ENCODE measurements at places on chromosomes 5 and 9. TPM values are rescaled to one million over a fixed set of nuclear protein-coding genes. Genes with fewer than 3 reads are reported as not detected.
A peak's percentile ranks its signal among the peaks of the same experiment; 100 is the strongest.

ENTR1 gene
- 70.9 TPM for total RNA-seq

NKD2 gene
- 23.9 TPM for total RNA-seq

SLC46A2 gene
- total RNA-seq: not detected

PCDHA11 gene
- total RNA-seq: 10.0 TPM

DMRT3 gene
- 0.53 TPM for total RNA-seq

OR1Q1 gene
- not detected for total RNA-seq

DNA sequence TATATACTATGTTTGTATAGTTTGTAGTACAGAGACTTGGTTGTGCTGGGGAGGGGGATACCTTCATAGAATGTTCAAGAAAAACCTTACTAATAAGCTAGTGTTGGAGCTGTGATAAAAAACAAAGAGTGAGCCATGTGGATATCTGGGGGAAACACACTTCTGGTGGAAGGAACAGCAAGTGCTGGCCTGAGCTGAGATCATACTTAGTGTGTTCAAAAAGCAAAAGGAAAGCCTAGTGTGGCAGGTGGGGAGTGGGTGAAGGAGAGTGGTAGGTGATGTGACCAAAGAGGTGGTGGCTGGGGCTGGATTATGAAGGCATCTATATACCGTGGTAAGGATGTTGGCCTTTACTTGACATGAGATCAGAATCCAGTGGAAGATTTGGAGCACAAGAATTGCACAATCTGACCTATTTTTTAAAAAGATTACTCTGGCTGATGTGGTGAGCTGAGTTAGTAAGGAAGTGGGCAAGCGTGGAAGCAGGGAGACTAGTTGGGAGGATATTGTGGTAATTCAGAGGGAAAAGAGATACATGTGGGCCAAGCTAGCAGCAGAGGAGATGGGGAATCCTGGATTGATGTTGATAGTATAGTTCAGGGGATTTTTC is 26.6 kb downstream of the PALM2AKAP2 start:
- no peak for DNase-seq

DNA sequence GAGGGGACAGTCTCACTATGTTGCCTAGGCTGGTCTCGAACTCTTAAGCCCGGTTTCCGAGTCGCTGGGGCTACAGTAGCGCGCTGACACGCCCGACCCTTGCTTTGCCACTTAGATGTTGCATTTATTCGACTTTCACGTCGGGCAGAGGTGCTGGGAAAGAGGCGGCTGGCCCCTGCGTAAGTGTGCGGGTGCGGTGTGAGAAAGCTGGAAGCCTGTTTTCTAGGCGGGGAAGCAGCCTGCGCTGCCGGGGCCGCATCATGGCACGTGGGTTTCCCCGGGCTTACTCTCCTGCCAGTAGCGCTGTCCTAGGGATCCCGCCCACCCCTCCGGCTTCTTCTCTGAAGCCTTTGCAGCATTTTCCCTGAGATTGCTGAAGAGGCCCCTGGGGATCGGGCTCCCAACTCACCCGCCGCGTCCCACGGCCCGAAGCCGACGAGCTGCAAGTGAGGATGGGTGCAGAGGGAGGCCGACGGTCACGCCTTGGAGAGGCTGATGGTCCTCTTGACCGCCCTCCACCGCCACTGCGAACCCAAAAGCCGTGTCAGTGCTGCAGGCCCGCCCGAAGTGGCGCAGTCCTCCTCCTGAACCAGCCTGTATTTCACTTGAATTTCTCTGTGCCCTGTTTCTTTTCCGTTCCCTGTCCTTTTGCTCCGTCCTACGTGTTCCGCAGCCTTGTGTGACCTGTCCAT is 5.8 kb upstream of the TRIM41 start:
- DNase-seq: peak; percentile 21

DNA sequence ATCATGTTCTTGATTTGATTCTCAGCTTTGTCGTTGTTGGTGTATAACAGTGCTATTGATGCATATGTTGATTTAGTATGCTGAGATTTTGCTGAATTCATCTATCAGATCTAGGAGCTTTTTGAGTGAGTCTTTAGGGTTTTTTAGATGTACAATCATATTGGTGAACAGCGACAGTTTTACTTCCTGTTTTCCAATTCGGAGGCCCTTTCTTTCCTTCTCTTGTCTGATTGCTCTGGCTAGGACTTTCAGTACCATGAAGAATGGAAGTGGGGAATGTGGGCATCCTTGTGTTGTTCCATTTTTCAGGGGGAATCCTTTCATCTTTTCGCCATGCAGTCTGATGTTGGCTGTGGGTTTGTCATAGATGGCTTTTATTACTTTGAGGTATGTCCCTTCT is 100.4 kb downstream of the SGCD start:
- no peak for DNase-seq

DNA sequence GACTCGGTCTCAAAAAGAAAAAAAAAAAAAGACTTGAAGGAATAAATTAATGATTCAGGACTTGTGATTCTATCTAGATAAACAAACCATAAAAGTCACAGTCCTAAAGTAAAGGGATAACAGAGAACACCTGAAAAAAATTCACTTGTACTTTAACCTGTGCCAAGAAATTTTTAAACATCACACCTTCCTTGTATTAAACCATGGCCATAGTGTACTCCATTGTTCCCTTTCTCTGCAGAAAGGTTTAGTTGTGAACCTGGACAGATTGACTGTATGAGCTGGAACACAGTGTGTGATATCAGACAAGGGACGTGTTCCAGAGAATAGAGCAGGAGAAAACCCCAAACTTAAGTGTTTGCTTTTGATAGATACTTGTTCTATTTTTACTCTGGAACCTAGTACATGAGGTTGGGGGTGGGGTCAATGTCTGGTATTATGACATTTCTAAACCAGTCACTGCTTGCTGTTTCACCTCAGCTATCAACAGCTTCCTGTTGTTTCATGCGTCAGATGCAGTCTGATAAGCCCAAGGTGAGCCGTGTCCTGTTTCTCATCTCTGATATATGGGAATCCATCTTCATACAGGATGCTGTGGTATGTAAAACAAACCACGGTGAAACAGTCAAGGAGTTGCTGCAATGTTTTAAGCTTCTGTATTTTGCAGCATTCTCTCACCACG is 62.5 kb upstream of the ITGA1 start:
- no peak for DNase-seq

- no peak for DNase-seq
Observed at GRCh38 chr5:157143127-157143971, 684 bp upstream of the MED7 start.

DNA sequence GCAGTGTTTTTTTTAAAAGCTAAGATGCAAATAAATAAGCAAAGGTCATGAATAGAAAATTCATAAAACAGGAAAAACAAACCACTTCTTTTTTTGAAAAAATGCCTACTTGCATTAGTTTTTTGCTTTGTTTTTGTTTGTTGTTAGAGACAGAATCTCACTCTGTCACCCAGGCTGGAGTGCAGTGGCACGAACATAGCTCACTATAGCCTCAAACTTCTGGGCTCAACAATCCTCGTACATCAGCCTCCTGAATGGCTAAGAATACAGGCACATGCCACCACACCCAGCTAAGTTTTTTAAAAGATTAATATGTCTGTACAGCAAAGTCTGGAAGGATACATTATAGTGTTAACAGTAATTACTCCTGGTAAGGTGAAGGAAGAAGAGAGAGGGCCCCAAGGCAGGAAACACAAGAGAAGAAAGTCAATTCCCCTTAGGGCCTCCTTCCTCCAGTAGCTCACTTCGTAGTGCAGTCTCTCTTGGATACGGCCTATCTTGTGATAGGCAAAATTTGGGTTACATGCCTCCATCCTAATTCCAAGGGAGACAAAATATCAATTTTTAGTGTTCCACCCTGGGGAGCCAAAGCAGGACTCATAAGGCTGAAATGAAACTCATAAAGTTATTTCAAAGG is 15.3 kb downstream of the FAM169A start:
- no peak for DNase-seq

- no peak for DNase-seq
Observed at GRCh38 chr9:5430912-5431311, 6.8 kb downstream of the PLGRKT start.

DNA sequence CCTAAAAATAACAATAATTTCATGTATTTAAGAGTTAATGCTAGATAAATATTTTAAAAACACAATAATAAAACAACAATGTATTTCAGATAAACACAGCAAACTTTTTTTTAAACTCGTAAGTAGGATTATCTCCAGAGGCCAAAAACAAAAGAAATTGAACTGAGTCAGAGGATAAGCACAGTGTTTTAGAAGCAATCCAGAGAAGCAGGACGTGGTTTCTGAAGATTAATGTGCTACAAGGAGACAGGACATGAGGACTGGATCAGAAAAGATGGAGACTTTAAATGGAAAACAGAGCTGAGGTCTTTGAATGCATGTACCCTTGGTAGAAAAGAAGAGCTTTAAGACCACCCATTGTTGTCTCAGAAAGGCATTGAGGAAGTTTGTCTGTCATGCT is 491.2 kb upstream of the TLE4 start:
- DNase-seq: no peak

- DNase-seq: peak; percentile 29
Observed at GRCh38 chr5:50666261-50667022, at the start of gene PARP8. PARP8 (plus strand) TSS chr5:50666637; CDS start chr5:50667096, 459 bp downstream.

DNA sequence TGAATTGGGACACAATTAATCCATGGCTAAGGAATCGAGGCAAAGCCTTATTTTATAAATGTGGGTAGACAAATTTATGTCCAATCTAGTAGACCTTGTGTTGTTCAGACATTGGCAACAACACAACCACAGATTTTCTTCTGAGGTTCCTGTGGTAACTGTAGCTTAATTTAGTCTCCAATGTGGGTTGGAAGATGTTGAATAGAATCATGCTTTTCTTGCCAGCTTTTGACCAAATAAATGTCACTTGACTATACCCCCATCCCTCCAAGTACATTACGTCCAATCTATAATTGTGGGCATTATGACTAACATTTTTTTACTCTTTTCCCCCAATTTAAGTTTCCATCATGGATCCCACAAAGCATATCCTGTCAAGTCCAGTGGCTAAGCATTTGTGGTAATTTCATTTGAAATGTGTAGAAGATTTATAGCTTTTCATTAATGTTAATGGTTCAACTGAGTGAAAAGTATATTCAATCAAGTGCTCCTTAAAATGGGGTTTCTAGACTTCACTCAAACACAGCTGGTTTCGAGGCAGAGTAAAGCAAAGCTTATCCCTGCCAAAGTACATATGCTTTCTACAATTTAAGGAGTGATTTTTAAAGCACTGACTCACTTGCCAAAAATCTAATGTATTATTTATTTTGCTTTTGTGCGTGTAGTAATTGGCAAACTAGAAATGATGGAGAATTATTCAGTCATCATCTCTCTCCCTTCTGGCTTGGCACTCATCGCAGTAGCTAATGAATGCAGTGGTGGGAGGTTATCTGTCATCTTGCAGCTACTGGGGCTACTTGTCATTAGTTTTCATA is 141.8 kb downstream of the FAM174A start:
- no peak for DNase-seq

GRCh38 chr9:122107291-122107805 is 14.2 kb upstream of the TTLL11 start:
- no peak for DNase-seq

DNA sequence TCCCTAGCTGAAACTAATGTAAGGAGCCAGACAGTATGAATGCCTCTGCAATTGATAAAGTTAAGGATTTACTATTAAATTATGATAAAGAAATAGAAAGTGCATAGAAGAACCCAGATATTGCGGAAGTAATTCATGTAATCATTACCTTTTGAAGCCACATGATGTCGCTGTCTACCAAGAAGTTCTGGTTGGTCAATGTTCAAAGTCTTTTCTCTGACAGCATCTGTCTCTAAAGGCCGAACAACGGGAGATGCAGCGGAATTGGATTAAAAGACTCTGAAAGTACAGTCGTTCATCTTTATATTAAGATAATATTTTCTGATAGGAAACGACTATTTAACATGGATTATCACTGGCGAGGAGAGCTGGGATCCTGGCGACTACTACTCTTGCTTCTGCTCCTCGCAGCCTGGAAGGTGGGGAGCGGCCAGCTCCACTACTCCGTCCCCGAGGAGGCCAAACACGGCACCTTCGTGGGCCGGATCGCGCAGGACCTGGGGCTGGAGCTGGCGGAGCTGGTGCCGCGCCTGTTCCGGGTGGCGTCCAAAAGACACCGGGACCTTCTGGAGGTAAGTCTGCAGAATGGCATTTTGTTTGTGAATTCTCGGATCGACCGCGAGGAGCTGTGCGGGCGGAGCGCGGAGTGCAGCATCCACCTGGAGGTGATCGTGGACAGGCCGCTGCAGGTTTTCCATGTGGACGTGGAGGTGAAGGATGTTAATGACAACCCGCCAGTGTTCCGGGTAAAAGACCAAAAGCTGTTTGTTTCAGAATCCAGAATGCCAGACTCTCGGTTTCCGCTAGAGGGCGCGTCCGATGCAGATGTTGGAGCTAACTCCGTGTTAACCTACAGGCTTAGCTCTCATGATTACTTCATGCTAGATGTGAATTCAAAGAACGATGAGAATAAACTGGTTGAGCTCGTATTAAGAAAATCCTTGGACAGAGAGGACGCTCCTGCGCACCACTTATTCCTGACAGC is at the start of gene PCDHA8:
TSS of gene PCDHA8 (plus strand) at position 210 of the 985 bp plus-strand sequence. CDS start at position 345, 135 bp downstream.
- no peak for DNase-seq

All from progenitor cell of endocrine pancreas (in vitro differentiated cells).